Stimulated activated CD4-positive, alpha-beta T cell treated with anti-CD3 and anti-CD28 coated beads, Interleukin-4, amount 100 ng/mL, for 1 hour (primary cell): ENCODE measurements at places on chromosomes 3 and 15.

GRCh38 chr3:56398659-56399058, 69.6 kb downstream of the ERC2 start:
- no peak for DNase-seq

- DNase-seq, result peak; percentile 80
These were observed 4.4 kb upstream of the CXCR6 start for GRCh38 chr3:45938864-45939263.

- no peak for DNase-seq
These were observed 81.5 kb upstream of the RASGRF1 start for GRCh38 chr15:79172032-79172481.

DNA sequence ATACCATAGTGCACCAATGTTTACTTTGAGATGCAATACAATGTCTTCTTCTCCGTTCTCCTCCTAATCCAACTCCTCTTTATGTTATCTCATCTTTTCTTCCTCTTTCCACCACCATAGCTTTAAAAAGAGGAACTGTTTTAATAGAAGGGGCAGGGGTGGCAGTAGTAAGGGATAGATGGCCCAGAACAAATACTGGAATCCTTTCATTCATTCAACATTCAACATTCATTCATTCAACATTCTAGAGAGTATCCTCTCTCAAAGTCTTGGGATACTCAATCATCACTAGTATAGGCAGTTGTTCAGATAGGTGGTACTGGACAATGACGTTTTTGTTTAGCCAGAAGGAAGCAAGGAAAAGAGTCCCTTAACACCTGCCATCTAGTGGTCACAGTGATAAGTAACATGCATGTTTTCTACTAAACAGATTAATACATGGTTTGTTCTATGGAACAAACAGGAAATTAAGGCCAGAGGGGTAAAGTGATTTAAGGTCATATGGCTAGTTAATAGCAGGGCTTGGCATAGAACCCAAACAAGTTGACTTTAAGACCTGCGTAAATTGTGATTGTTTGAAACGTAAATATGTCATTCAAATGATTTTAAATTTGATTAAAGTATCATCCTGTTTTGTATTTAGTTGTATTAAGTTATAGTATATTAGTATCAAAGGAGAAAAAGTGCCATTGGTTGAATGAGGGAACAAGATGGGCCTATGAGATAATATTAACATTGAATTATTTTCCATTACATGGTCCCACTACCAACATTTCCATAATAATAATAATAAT, 26.9 kb upstream of the EHHADH start:
- no peak for DNase-seq

- no peak for DNase-seq
These were observed 72.8 kb downstream of the DLG1 start for GRCh38 chr3:197225579-197225978.
